Hematopoietic multipotent progenitor cell (in vitro differentiated cells): ENCODE measurements at places on chromosomes 16 and 17. TPM values are rescaled to one million over a fixed set of nuclear protein-coding genes. Genes with fewer than 3 reads are reported as not detected.

Gene SHBG
- not detected for total RNA-seq

Gene GNGT2
- total RNA-seq: 0.27 TPM

Gene CORO7
- 107 TPM for total RNA-seq

Gene DHRS13
- total RNA-seq: 30.7 TPM

Gene NUPR1
- total RNA-seq: not detected

Gene RFWD3
- total RNA-seq: 35.3 TPM

Gene TEX19
- not detected for total RNA-seq

Gene UBE2I
- 67.6 TPM for total RNA-seq
